ENCODE measurements at places on chromosomes 6 and 20.

GRCh38 chr20:57941604-57942381 is 232.0 kb upstream of the PMEPA1 start:
- H3K4me3 ChIP-seq, result no peak overlapping the region
- H3K27me3 ChIP-seq, result no peaks in the 10 kb centered on the region
- no peaks in the 10 kb centered on the region for H3K4me1 ChIP-seq

GRCh38 chr6:109964949-109965348 is 13.2 kb upstream of the GPR6 start:
- H3K4me1 ChIP-seq, result peaks cover 3% of the 10 kb centered on the region
- no peak overlapping the region for H3K4me3 ChIP-seq
- DNase-seq, result no peak
- H3K36me3 ChIP-seq, result no peaks in the 10 kb centered on the region

DNA sequence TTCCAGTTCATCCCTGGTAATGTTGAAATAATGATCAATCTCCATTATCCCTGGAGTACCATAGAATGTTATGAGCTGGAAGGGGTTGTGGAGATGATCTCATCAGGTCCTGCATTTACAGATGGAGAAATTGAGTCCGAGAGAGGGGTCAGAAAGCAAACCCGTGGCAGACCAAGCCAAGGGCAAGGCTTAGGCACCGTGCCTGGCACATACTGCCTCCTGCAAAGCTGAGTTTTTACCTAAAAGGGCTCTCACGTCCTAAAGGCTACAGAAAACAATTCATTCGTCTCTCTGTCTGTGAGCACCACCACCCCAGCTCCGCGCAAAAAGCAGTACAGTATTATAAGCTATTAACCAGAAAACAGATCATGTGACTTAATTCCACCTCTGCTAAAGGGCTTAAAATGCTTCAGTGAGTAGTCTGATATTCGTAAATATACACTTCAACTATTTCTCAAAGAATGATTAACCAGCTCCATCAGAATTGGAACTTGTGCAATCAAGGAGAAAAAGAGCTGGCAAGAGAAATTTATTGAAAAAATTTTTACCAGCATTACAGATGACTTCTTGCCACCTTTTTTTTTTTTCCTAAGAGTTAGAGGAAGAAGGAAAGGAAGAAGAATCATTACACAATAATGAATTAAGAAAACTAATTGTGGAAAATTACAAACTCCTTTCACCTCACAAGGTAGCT is 3.4 kb upstream of the PARD6B start:
- no peak for DNase-seq
- H3K27me3 ChIP-seq, result no peaks in the 10 kb centered on the region
- no peak overlapping the region for H3K27ac ChIP-seq
- H3K36me3 ChIP-seq, result no peaks in the 10 kb centered on the region
- peaks cover 12% of the 10 kb centered on the region for H3K4me1 ChIP-seq
- no peak overlapping the region for H3K4me3 ChIP-seq

GRCh38 chr6:5759571-5759970 is 247.2 kb downstream of the NRN1 start:
- no peaks in the 10 kb centered on the region for H3K36me3 ChIP-seq
- no peak overlapping the region for H3K27ac ChIP-seq
- H3K27me3 ChIP-seq, result no peaks in the 10 kb centered on the region
- DNase-seq, result no peak
- H3K4me1 ChIP-seq, result no peaks in the 10 kb centered on the region
- no peak overlapping the region for H3K4me3 ChIP-seq

DNA sequence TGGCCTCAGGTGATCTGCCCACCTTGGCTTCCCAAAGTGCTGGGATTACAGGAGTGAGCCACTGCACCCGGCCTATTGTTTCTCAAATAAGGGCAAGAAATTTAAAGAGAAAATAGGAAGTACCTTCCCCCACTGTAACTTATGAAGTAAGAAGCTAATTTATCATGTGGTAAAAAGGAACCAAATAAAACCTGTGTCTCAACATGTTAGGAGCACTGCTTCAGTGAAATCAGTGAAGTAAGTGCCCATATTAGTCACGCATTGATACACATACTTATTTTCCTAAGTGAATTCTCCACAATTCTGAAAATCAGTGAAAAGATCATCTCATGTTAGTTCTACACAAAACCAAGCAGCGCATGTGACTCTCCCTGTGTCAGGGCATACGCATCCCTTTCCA is 14.2 kb upstream of the LPA start:
- no peaks in the 10 kb centered on the region for H3K27me3 ChIP-seq
- no peak for DNase-seq
- no peaks in the 10 kb centered on the region for H3K36me3 ChIP-seq

- H3K4me3 ChIP-seq, result no peak overlapping the region
- H3K27me3 ChIP-seq, result no peaks in the 10 kb centered on the region
- DNase-seq, result no peak
- H3K36me3 ChIP-seq, result no peaks in the 10 kb centered on the region
- H3K4me1 ChIP-seq, result no peaks in the 10 kb centered on the region
- H3K27ac ChIP-seq, result no peak overlapping the region
These were observed 88.1 kb downstream of the HDGFL1 start for GRCh38 chr6:22657352-22657980.

DNA sequence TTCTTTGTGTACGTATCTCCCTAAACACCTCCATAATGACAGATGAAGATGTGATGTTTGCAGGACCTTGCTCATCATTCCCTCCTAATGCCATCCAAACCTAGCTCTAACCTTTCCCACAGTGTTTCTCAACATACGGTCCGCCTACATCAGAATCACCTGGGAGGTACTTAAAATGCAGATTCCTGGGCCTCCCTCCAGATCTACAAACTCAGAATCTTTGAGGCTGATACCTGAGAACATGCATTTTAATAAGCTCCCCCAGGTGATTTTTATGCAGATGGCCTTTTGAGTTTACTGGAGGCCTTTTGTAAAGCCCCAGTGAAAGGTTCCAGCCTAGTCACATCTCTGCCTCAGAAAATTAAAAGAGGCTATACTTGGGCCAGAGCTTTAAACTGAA is 40.5 kb downstream of the METTL24 start:
- no peak for DNase-seq
- H3K4me1 ChIP-seq, result peaks cover 8% of the 10 kb centered on the region
- H3K27me3 ChIP-seq, result no peaks in the 10 kb centered on the region
- H3K36me3 ChIP-seq, result no peaks in the 10 kb centered on the region

DNA sequence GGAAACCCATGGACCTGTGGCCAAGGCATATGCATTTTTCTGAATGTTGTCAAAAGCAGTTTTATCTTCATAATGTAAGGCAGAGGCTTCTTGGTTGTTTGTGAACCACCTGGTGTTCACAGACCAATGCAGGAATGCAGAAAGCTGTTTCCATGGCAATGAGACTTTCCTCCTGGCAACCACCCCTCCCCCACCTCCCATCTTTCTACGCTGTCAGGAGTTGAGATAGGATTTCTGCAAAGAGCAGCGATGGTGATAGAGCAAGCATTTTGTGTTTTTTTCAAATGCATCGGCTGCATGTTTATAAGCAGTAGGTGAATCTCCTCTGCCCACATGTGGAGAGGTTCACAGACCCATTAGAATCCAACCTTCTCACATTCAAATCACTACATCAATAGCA is 114.1 kb upstream of the SMLR1 start:
- H3K36me3 ChIP-seq, result no peaks in the 10 kb centered on the region
- H3K27me3 ChIP-seq, result no peaks in the 10 kb centered on the region
- H3K4me3 ChIP-seq, result no peak overlapping the region

- no peaks in the 10 kb centered on the region for H3K36me3 ChIP-seq
- H3K27me3 ChIP-seq, result no peaks in the 10 kb centered on the region
- H3K27ac ChIP-seq, result no peak overlapping the region
- H3K4me1 ChIP-seq, result no peaks in the 10 kb centered on the region
- no peak overlapping the region for H3K4me3 ChIP-seq
These were observed 35.8 kb downstream of the BTBD9 start for GRCh38 chr6:38603966-38604365.

DNA sequence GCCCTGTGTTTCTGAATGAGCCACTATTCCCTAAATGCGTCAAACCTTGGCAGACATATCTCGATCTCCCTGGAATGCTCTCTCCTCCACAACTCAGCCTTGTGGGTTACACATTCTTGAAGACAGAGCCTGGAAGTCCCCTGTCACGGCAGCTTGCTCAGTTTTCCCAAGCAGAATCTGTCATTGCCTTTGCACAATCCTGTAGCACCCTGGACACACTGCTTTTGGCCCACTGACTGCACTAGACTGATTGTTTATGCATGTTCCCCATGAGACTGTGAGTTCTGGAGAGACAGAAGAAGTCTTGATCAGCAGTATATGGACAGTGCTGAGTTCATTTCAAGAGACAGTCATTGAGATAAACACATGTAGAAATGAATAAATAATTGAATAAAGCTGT is 406.7 kb downstream of the CD83 start:
- no peak overlapping the region for H3K4me3 ChIP-seq
- H3K27ac ChIP-seq, result no peak overlapping the region
- H3K36me3 ChIP-seq, result no peaks in the 10 kb centered on the region
- DNase-seq, result no peak
- H3K4me1 ChIP-seq, result no peaks in the 10 kb centered on the region
- H3K27me3 ChIP-seq, result no peaks in the 10 kb centered on the region

- no peak for DNase-seq
- H3K4me3 ChIP-seq, result no peak overlapping the region
- H3K27ac ChIP-seq, result no peak overlapping the region
- H3K27me3 ChIP-seq, result no peaks in the 10 kb centered on the region
These were observed 209.2 kb upstream of the ASCC3 start for GRCh38 chr6:101090281-101090680.

DNA sequence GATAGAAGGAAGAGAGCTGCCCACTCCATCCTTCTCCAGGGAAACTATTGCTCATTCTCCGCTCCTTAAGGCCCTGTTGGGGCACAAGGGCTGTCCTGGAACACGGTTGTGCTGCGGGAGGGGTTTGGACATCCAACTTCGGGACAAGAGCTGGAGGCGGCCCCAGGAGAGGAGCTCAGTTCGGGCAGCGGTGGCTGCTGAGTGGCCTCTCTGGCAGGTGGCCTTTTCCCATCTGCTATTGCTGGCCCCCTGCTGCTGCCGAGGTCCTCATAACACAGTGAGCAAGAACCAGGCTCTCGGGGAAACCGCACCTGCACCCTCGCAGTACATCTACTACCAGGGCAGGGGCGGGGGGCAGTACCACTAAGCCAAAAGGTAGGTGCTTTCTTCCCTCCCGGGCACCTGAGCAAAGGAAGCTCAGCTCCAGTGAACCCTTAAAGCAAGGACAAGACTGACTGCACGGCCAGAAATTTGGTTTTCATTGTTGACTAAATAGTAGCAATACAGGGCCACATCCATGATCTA is 63.7 kb downstream of the PSMG4 start:
- H3K36me3 ChIP-seq, result no peaks in the 10 kb centered on the region
- no peaks in the 10 kb centered on the region for H3K4me1 ChIP-seq
- no peak for DNase-seq
- H3K27ac ChIP-seq, result no peak overlapping the region
- no peaks in the 10 kb centered on the region for H3K27me3 ChIP-seq
- no peak overlapping the region for H3K4me3 ChIP-seq

- H3K36me3 ChIP-seq, result no peaks in the 10 kb centered on the region
- no peaks in the 10 kb centered on the region for H3K4me1 ChIP-seq
- H3K27me3 ChIP-seq, result peaks cover 4% of the 10 kb centered on the region
- H3K27ac ChIP-seq, result no peak overlapping the region
- DNase-seq, result no peak
These were observed 329 bp upstream of the GPR6 start for GRCh38 chr6:109977791-109978173.

Measured in mesendoderm (in vitro differentiated cells).